GM18507 (cell line): ENCODE measurements at places on chromosomes 1 and 21.

DNA sequence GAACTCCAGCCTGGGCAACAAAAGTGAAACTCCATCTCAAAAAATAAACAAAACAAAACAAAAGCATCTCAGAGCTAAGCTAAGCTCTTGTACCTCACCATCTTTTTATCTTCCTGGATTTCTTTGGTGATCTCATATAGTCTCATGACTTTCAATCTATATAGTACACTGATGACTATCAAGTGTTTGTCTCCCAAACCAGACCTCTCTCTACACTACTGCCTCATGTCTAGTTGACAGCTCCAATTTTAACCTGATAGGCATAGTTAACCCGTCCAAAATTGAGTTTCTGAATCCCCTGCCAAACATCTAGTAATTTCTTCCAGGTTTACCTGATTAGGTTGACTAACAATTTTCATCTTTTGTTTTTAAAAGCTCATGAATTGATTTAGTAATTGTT is 151.7 kb downstream of the COP1 start:
- DNase-seq, result no peak

GRCh38 chr1:117857418-117857817 is 72.0 kb downstream of the GDAP2 start:
- DNase-seq, result no peak

GRCh38 chr1:58720680-58721079 is 20.8 kb upstream of the MYSM1 start:
- DNase-seq, result no peak

- DNase-seq, result no peak
Measured at GRCh38 chr1:90187323-90187585, 192.3 kb downstream of the ZNF326 start.

- no peak for DNase-seq
Measured at GRCh38 chr1:155003766-155004351, 1.3 kb downstream of the ZBTB7B start.
